Activated naive CD8-positive, alpha-beta T cell treated with anti-CD3 and anti-CD28 coated beads for 36 hours (primary cell): ENCODE measurements at places on chromosomes 16 and 17. TPM values are rescaled to one million over a fixed set of nuclear protein-coding genes. Genes with fewer than 3 reads are reported as not detected.

ITGB3 gene
- total RNA-seq = 0.06 TPM

DNA sequence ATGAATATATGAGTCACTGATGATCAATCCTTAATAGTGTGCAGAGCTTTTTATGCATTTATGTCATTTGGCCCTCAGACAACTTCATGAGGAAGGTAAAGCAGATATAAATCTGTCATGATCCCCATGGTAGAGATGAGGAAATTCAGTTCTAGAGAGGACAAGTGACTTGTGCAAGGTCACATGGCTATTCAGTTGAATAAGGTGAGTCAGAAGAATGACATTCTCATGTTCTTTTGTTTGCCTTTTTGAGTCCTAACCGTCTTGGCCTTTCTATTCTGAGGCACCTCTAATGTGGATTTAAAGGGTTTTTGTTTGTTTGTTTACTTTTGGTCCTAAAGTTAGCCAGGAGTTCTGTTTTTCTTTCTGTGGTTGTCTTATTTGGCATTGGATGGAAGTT, 116.2 kb upstream of the ELAC2 start:
- no peak for DNase-seq

GUCY2D gene
- not detected for total RNA-seq

DNA sequence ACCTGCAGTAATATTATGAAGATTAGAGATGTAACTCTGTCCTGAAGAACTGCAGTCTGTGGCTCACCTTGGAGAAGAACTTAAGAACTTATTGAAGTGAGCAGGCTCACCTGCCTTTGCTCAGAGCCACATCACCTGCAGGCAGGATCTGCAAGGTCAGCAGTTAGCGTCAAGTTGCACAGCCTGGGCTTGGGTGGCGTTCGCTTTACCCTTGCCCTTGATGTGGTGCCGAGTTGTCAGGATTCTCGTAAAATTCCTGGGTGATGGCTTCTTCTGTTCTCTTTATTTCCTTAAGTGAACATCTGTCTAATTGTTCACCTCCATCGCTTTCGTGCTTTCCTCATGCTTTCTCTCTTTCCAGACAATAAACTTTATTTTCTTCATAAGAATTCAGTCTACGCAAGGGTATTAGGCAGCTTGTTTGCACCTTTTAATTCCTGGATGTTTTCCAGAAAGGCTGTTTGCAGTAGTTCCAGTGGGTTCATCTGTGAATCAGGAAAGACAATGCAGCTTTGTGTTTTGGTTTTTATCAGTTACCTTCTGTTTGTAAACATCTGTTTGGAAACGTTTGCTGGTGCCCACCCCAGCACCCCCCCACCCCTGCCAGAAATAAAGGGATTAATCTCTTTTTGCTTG, 254.3 kb downstream of the WWOX start:
- DNase-seq = no peak

GRB7 gene
- 0.84 TPM for total RNA-seq

DNA sequence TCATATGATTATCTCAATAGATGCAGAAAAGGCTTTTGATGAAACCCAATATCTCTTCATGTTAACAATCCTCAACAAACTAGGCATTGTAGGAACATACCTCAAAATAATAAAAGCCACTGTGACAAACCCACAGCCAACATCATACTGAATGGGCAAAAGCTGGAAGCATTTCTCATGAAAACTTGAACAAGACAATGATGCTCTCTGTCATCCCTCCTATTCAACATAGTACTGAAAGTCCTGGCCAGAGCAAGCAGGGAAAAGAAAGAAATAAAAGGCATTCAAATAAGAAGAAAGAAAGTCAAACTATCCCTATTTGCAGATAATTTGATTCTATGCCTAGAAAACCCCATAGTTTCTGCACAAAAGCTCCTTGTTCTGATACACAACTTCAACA, 999.2 kb upstream of the GOT2 start:
- DNase-seq = no peak
